Activated T-cell treated with anti-CD3 and anti-CD28 coated beads, Interleukin-2, amount 50 U/mL, for 24 hours (primary cell): ENCODE measurements at places on chromosomes 1 and 21.
A peak's percentile ranks its signal among the peaks of the same experiment; 100 is the strongest.

GRCh38 chr21:33451634-33452071, 28.1 kb downstream of the TMEM50B start:
- no peak for DNase-seq

GRCh38 chr1:155640367-155640766, 30.3 kb downstream of the MSTO1 start:
- DNase-seq, result no peak

GRCh38 chr1:12046749-12047119, 16.4 kb upstream of the TNFRSF8 start:
- no peak for DNase-seq

GRCh38 chr1:160043543-160043942, 11.8 kb upstream of the PIGM start:
- DNase-seq, result no peak

- no peak for DNase-seq
These were observed 31.6 kb upstream of the ABCB10 start for GRCh38 chr1:229590119-229590518.

GRCh38 chr1:245512980-245513578, 358.3 kb downstream of the KIF26B start:
- DNase-seq, result no peak

GRCh38 chr1:51729824-51730301, 113.0 kb downstream of the OSBPL9 start:
- DNase-seq, result no peak

GRCh38 chr1:54813485-54814125, 12.5 kb upstream of the TTC22 start:
- no peak for DNase-seq

GRCh38 chr1:32609180-32609579, 41.2 kb downstream of the ZBTB8OS start:
- DNase-seq, result no peak

DNA sequence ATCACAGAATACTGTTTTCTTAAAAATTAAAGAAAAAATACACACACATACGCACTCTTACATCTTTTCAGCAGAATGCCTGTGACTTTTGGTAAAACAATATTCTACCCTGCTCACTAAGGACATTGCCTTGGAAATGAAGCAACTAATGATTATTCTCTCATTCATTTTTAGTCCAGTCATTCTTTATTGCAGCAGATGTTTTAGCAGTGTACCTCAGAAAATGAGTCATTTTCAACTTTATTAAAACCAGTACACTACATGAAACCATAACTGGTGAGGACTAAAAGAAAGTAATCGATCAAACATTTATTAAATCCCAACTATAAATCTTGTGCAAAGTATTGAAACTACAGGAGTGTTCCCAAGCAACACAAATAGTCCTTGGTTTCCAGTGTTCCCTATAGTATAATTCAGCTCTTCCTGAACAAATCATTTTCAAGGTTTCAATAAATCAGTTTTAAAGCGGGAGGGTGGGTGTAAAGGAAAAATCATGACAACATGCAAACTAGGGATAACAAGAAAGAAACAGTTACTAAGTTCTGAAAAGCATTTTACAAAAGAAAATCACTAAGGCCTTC, 114.2 kb downstream of the ADGRL4 start:
- no peak for DNase-seq

GRCh38 chr1:9291914-9292360, 757 bp upstream of the SPSB1 start:
- DNase-seq, result no peak

GRCh38 chr1:190908691-190909090, 431.0 kb upstream of the BRINP3 start:
- no peak for DNase-seq

- no peak for DNase-seq
These were observed 107.0 kb downstream of the NAV1 start for GRCh38 chr1:201645956-201646355.

DNA sequence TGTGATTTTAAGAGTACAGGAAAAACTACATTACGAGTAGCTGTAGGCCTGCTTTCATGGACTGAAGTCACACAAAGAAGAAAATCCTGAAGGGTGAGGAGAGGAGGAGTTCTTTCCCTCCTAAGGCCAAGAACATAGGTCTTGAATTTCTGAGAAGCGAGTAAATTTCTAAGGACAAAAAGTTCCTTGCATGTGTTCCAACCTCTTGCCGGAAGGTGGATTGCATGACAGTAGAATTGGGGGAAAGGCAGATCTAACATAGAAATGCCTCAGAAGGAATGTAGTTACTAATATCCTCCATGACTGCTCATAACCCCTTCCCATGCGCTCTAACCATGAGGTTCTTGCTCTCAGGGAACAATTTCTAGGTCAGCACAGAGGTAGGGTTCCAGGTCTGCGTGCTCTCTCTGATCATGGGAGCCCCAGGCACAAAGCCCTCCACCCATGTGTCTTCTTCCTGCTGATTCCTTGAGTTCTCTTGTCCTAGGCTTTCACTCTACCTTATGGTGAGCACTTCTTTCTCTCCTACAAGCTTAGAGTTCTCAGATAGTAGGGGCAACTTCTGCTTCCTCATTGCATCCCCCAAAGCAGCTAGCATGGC, 13.7 kb downstream of the CD2 start:
- no peak for DNase-seq

DNA sequence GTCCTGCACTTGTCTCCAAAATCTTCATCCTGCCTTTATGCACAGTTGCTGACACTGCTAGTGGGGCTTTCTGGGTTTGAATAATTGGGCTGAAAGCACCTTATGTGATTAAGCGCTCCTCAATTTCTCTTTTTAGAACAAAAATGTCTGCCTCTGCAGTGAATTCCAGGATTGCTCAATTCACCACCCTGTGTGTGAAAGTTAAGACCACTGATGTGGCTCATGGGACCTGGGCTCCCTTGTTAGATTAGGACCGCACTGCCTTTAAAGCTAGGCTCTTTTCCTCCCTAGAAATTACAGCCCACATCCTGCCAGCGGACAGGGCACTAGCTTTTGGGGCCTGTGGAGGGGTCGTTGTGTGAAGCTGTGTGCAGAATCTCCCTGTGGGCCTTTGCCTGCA, 18.8 kb downstream of the KIAA1614 start:
- DNase-seq, result no peak

DNA sequence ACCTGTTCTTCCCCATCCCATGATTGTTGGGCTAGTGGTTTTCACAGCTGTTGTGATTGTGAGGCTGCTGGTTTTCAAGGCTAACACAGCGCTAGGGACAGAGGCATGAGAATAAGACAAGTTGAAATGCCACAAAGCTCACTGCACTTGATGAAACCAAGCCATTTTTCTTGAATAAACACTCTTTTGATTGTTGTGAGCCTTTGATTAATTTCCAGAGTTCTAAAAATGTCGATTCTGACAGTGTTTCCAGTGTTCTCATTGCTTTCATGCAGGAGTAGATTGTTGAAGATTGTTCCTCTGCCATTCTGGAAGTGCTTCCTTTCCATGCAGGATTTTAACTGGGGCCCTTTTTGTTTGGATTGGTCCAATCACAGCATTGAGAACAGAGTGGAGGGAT, 134.9 kb upstream of the GRIK3 start:
- no peak for DNase-seq

DNA sequence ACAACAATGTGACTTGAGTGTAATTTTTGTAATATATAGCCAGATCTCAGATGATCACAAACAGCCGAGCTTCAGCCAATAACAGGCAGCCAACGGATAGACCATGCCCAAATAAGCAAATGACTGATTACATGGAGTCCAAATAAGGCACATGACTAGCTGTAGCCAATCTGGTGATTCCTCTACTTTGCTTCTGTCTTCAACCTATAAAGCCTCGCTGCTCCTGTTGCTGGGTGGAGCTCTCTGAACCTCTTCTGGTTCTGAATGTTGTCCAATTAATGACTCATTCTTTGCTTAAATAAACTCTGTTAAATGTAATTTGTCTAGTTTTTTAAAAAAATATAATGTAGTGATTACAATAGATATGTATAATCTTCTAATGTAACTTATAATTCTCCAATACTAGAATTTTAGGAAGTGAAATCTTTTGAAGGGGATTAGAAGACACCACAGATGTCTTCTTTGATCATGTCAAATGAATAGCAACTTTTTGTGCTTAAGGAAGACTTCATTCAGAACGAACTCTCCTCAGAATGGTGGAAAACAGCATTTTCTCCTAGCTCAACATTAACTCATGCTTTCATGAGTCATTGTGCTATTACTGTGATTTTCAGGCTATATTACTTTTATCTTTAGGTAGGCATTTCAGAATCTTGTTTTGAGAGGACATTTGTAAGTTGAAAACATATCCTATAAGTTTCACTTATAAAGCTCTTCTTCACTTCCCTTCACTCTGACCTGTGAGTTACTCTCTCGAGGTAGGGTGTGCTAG, 857.8 kb upstream of the B3GALT2 start:
- DNase-seq, result no peak

DNA sequence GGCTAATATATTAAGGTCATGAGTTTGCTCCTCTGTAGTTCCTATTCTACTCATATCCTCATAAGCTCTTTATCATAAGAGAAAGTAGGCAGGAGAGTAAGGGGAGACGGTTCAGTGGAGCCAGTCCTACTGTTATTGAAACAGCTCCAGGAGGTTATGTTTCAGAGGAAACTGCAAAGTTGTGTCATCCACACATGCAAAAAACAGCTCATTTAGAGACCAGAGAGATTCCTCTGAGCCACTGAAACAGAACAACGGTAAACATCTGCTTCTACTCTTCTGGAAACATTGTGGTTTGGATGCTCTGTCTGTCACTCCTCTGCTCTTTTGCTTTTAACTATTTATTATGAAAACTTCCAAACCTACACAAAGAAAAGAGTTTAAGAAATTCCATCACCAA, 66.3 kb upstream of the PPP2R5A start:
- no peak for DNase-seq

DNA sequence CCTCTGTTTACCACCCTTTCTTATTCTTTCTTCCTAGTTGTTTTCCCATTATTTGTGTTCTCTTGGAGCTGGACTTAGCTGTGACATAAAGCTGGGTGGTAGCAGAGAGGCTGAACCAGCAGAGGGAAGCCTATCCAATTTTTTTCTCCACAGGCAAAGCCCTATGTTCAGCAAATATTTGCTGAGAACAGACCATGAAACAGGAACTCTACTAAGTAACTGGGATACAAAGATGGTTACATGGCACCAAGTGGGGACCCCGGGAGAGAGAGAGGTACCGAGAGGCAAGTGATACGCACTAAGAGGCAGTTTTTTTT, 6.6 kb downstream of the CFAP141 start:
- peak; percentile 20 for DNase-seq

- DNase-seq, result no peak
These were observed 5.3 kb downstream of the TNFRSF14 start for GRCh38 chr1:2561446-2561845.

DNA sequence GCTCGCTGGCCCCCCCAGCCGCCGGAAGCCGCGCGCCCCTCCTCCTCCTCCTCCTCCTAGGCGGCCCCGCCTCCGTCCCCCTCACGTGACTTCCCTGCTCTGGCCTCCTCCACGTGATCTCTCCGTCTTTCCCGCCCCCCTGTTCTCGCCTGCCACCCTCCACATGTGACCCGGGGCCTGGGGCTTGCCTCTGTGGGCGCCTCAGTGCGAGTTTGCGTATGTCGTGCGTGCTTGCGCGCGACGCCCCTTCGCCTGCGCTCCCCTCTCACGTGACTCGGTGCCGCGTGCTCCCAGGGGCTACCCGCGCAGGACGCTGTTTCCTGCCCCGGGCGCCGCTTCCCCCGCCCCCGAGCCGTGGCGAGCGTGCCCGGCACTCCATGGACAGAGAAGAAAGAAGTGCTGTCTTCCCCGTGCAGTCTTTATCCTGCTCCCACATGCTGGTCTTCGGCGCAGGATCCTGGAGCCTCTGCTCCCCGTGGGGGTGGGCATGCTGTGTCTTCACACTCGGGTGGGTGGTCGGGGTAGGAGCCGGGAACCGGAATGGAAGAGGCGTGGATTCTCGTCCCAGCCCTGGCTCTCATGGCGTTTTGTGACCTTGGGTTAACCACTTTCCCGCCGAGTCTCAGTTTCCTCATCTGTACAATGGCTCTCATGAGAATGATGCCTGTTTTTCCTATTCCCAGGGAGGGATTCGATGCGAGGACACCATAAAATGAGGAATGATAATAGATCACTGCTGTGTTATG, 431 bp upstream of the UBE2Q1 start:
- DNase-seq, result peak; percentile 99

GRCh38 chr21:33844104-33844889, 71.3 kb downstream of the ATP5PO start:
- no peak for DNase-seq

DNA sequence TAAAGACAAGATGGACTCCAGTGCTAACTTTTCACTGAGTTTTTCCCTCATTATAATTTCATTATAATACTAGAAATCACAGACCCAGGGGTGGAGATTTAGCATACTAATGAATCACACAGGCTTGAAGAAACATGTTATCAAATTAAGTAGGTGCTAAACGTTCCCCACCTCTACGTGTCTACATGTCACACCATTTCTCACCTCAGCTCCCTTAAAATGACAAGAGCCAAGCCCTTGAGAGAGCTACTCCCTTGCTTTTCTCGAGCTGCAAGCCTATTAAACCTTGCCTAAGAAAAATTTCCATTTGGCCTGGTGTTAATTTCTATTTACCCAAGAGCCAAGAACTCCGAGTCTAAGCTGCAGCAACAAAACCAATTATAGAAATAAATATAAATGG, 396.3 kb upstream of the NEGR1 start:
- DNase-seq, result no peak

DNA sequence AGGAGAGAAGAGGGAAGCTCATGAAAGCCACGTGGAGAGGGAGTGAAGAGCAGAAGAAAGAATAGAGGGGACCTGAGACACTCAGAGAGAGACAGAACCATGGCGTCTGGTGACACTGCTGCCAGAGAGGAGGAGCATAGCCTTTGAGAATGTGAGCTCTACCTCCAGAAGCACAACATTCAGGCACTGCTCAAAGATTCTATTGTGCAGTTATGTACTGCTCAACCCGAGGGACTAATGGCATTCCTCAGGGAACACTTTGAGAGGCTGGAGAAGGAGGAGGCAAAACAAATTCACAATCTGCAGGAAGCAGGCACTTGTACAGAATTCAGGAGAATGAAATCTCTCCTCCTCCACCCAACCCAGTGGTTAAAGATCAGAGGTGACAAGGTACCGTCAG, 45.1 kb downstream of the BTBD8 start:
- no peak for DNase-seq

DNA sequence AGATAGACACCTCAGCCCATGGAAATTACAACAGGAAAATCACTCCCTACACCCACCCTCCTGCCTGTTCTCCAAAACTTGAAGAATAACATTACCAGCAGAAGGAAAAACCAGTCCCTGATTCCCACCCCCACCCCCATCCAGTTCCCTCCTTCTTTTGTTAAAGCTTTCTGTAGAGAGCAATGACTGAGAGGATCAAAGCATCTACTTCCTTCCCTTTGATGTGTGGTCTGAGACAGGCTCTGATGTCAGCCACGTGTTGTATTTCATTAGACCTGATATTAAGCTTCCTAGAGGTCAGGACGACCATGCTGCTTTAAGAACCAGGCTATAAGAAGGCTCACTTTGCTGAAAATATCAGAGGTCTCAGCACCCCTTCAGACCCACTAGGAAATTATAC, 73.9 kb upstream of the HAO2 start:
- DNase-seq, result no peak

- DNase-seq, result no peak
These were observed 14.8 kb downstream of the LRRC41 start for GRCh38 chr1:46288485-46289133.
